Tibial nerve (tissue), 4 donors: ENCODE measurements at places on chromosomes 11 and 22. TPM values are rescaled to one million over a fixed set of nuclear protein-coding genes. Genes with fewer than 3 reads are reported as not detected.

The OVCH2 gene
- total RNA-seq = not detected

The GPR83 gene
- total RNA-seq = 0.21 TPM

The DEFB131B gene
- not detected for total RNA-seq

The KCNQ1 gene
- 7.5 TPM for total RNA-seq

The FXYD2 gene
- total RNA-seq = 0.39 TPM

The RRM1 gene
- total RNA-seq = 30.3 TPM

The ACRV1 gene
- not detected for total RNA-seq

GRCh38 chr11:132595711-132596134, 936.6 kb downstream of the OPCML start:
- H3K27me3 ChIP-seq = no peaks in the 10 kb centered on the region
- no peak overlapping the region for H3K4me3 ChIP-seq
- H3K27ac ChIP-seq = no peak overlapping the region
- no peak for DNase-seq
- no peaks in the 10 kb centered on the region for H3K4me1 ChIP-seq
- no peaks in the 10 kb centered on the region for H3K36me3 ChIP-seq

- no peak overlapping the region for H3K4me3 ChIP-seq
- H3K36me3 ChIP-seq = no peaks in the 10 kb centered on the region
- no peaks in the 10 kb centered on the region for H3K27me3 ChIP-seq
- H3K4me1 ChIP-seq = no peaks in the 10 kb centered on the region
- peak overlapping the region; percentile 77 for H3K27ac ChIP-seq
These were observed 83.5 kb downstream of the C22orf31 start for GRCh38 chr22:28978158-28978557.

DNA sequence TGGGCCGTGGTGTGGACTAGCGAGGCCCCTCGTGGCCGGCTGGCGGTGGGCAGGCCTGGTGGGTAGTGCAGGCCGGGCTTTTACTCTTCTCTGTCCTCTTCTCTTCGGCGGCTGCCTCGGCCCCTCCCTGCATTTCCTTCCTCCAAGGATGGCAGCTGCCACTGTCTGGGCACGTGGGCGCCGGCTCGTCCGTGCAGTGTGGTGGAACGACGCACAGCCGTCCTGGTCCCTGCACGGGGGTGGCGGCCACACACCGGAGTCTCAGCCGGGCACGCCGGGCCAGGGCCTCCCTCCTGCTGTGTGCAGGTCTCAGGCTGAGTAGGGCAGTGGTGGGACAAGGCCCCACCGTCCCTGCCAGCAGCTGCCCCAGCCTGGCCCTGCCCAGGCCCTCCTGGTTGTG, 37.7 kb downstream of the MOB2 start:
- H3K27ac ChIP-seq = no peak overlapping the region
- H3K4me1 ChIP-seq = no peaks in the 10 kb centered on the region
- H3K4me3 ChIP-seq = no peak overlapping the region
- no peaks in the 10 kb centered on the region for H3K27me3 ChIP-seq
- no peak for DNase-seq
- no peaks in the 10 kb centered on the region for H3K36me3 ChIP-seq

GRCh38 chr11:57205041-57205641, 23.4 kb downstream of the LRRC55 start:
- no peak for DNase-seq
- no peaks in the 10 kb centered on the region for H3K27me3 ChIP-seq
- no peak overlapping the region for H3K27ac ChIP-seq
- H3K36me3 ChIP-seq = no peaks in the 10 kb centered on the region

GRCh38 chr22:20406686-20407408, 12.9 kb downstream of the ZNF74 start:
- no peak overlapping the region for H3K27ac ChIP-seq
- H3K4me1 ChIP-seq = no peaks in the 10 kb centered on the region
- no peaks in the 10 kb centered on the region for H3K36me3 ChIP-seq

GRCh38 chr22:28413612-28414399, 265.8 kb downstream of the TTC28 start:
- H3K27ac ChIP-seq = no peak overlapping the region
- no peaks in the 10 kb centered on the region for H3K27me3 ChIP-seq
- no peak overlapping the region for H3K4me3 ChIP-seq
- no peaks in the 10 kb centered on the region for H3K36me3 ChIP-seq

GRCh38 chr11:130179396-130180306, 20.1 kb downstream of the ST14 start:
- no peak overlapping the region for H3K27ac ChIP-seq
- no peaks in the 10 kb centered on the region for H3K36me3 ChIP-seq
- no peak for DNase-seq
- H3K27me3 ChIP-seq = no peaks in the 10 kb centered on the region
- no peak overlapping the region for H3K4me3 ChIP-seq

DNA sequence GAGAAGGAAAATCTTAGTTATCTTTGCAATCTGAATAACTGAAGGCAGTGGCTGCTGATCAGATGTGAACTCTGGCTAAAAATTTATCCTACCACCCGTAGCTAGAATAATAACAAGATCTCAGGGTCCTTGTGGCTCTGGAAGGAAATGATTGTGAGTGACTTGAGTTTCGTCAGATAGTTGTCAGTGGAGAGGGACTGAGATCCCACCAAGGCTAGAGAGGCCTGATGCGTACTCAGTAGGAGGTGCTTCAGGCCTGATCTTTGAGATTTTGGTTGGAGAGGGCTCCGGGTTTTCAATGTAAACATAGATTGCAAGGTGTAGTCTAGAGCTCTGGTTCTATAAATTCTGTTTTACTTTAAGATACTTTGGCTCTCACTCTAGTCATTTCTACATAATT, 1.4 kb downstream of the MADD start:
- peaks cover 21% of the 10 kb centered on the region for H3K4me1 ChIP-seq
- H3K27me3 ChIP-seq = no peaks in the 10 kb centered on the region
- H3K27ac ChIP-seq = peak overlapping the region; percentile 97
- DNase-seq = no peak
- peak overlapping the region; percentile 83 for H3K4me3 ChIP-seq

DNA sequence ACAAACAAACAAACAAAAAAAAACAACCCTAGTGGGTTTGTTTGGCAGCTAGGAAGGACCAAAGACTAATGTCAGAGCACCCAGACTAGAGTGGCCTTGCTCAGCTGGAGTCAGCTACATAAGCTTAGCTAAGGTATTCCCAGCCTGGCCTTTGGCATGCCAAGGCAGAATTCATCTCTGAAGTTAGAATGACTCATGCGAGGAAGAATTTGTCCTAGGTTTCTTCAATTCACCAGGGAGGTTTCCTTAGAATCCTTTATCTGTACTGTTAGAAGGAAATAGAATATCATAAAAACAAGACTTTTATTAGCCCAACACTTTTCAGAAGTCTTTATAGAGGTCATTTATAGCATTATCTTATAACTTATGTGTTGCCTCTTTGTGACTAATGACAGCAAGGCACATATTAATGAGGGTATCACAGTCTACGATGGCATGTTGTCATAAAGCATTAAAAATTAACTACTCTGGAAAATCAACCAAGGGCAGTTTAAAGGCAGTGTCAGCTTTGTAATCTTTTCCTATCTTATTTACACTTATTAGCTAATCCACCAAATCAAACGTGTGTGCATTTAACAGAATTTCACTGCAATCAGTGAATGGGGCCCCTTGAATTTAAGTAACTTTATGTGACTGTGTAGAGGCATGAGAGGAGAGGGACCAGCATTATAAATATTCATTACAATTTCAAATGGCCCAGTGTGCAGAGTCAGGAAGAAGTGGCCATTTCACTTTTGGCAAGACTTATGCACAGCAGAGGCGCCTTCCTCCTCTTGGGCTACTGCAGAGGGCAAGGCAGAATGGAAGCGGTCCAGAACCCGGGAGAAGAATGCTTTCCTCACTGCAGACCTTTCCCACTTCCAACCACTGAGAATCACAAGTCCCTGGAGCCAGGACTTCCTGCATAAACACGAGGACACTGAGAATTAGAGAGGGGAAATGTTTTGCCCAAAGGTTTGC, 36.3 kb downstream of the SLC5A1 start:
- DNase-seq = no peak
- H3K36me3 ChIP-seq = no peaks in the 10 kb centered on the region
- no peak overlapping the region for H3K4me3 ChIP-seq
- H3K27me3 ChIP-seq = peaks cover 3% of the 10 kb centered on the region
- no peak overlapping the region for H3K27ac ChIP-seq

DNA sequence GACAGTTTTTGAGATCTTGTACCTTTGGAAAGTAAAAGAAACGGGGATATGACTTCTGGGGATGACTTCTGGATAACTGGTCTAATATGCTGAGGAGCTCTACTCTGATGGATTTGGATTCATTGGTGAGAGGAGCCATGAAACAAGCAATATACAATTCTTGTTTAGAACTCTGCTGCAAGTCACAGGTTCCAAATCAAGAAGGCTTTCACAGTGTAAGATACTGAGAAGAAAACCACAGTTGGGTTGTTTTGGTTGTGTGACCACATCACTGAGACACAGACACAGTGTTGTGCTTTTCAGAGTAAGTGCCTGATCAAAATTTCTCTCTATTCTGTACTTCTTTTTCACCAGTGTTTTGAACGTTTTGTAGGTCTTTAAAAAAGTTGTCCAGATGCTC, 13.1 kb upstream of the UCP2 start:
- no peak for DNase-seq
- no peaks in the 10 kb centered on the region for H3K27me3 ChIP-seq
- H3K4me1 ChIP-seq = no peaks in the 10 kb centered on the region
- H3K36me3 ChIP-seq = peaks cover 9% of the 10 kb centered on the region

DNA sequence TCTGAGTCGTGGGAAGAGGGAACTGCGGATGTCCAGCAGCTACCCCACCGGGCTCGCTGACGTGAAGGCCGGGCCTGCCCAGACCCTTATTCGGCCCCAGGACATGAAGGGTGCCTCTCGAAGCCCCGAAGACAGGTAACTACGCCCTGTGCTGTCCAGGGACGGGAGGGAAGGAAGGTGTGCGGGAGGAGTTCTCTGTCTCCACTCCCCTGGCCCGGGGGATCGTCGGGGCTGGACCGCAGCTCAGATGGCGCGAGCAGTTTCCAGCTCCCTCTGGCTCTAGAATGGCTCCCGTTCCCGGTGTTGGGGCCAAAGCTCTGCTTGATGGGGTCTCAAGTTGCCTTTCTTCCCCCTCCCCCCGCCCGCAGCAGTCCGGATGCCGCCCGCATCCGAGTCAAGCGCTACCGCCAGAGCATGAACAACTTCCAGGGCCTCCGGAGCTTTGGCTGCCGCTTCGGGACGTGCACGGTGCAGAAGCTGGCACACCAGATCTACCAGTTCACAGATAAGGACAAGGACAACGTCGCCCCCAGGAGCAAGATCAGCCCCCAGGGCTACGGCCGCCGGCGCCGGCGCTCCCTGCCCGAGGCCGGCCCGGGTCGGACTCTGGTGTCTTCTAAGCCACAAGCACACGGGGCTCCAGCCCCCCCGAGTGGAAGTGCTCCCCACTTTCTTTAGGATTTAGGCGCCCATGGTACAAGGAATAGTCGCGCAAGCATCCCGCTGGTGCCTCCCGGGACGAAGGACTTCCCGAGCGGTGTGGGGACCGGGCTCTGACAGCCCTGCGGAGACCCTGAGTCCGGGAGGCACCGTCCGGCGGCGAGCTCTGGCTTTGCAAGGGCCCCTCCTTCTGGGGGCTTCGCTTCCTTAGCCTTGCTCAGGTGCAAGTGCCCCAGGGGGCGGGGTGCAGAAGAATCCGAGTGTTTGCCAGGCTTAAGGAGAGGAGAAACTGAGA, 1.4 kb downstream of the ADM start:
- H3K36me3 ChIP-seq = no peaks in the 10 kb centered on the region
- no peaks in the 10 kb centered on the region for H3K27me3 ChIP-seq
- peak overlapping the region; percentile 81 for H3K27ac ChIP-seq
- peak overlapping the region; percentile 54 for H3K4me3 ChIP-seq

DNA sequence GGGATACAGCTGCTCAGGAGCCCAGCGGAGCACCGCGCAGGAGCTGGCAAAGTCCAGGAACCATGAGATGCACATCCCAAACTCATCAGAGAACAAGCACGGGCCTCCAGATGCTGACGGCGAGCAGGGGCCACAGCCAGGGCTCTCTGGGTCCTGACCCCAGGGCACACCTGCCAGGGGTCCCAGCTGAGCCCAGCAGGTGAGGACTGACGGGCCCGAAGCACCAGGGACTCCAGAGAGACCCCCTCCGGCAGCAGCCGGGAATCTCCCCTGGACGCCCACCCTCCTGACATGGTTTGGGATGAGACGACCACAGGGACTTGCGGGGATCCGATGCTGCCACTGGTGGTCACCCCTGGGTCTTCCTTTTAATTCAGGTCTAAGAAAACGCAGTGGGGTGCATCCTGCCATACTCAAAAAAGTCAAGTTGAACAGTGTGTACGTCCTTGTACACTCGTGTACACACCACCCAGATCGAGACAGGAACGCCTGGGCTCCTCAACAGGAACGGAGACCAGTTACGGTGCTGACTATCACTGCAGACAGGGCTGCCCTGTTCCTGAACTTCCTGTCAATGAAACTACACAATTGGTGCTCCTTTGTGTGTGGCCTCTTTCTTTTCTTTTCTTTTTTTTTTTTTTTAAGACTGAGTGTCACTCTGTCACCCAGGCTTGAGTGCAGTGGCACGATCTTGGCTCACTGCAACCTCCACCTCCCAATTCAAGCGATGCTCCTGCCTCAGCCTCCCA, 21.9 kb downstream of the TTLL8 start:
- no peaks in the 10 kb centered on the region for H3K4me1 ChIP-seq
- H3K27ac ChIP-seq = no peak overlapping the region
- DNase-seq = no peak
- H3K36me3 ChIP-seq = no peaks in the 10 kb centered on the region

DNA sequence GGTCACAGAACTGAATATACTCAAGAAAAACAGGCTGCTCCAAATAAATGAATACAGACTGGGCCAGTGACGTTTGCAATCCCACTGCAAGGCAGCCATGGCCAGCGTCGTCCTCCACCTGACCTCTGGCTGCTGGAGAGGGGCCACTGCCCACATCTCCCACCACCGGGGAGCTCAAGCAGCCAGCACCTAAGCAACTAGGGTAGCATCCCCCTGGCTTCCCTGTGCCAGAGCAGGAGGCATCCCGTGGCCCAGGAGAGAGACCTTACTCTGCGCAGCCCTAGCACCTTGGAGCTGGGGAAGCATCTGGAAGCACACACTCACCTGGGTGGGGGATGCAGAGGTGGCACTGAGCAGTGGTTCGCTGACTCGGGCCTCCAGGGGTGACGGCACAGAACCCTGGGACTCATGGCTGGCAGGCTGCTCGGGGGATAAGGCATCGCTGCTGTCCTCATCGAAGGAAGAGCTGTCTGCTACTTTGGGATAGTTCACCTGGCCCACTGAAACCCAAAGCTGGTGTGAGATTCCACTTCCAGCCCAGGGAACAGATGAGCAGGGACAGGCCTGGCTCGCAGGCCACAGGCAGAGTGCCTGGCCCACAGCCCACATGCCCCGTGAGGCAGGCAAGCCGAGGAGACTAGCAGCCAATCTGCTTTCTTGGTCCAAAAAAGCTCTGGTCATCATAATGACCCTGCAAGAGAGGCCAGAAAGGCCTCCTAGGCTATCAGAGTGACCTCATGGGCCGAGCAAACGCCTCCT, 53.7 kb downstream of the SGSM3 start:
- no peaks in the 10 kb centered on the region for H3K36me3 ChIP-seq
- H3K4me3 ChIP-seq = no peak overlapping the region
- H3K27ac ChIP-seq = peak overlapping the region; percentile 90
- DNase-seq = no peak

GRCh38 chr11:20021771-20022362, 138.4 kb downstream of the DBX1 start:
- no peaks in the 10 kb centered on the region for H3K27me3 ChIP-seq
- no peaks in the 10 kb centered on the region for H3K36me3 ChIP-seq
- no peaks in the 10 kb centered on the region for H3K4me1 ChIP-seq
- no peak for DNase-seq
